ENCODE measurements at places on chromosomes 7 and 10.
A peak's percentile ranks its signal among the peaks of the same experiment; 100 is the strongest.

- DNase-seq: peak; percentile 11
These were observed 65.8 kb upstream of the FRMD4A start for GRCh38 chr10:14396411-14397048.

DNA sequence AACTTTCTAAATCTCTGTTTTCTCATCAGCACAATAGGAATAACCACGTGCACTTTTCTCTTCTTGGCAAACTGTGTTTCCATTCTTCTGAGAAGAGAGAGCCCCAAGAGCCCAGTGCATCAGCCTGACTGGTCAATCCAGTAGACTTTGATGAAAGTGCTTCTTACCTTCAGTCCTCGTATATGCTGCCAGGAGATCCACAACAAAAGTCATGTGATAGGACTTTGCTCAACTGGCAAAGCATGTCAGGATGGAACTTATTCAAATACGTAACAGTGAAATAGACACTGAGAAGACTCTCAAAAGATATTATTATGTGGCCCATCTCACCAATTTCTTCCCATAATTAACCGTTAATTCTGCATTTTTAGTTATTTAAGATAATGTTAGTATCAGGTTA lies 1031.5 kb upstream of the LRRTM3 start:
- no peak for DNase-seq

- DNase-seq: peak; percentile 66
These were observed 22.2 kb upstream of the EXOC4 start for GRCh38 chr7:133230591-133231194.

GRCh38 chr10:12643279-12643678 lies 293.9 kb downstream of the CAMK1D start:
- DNase-seq: no peak

DNA sequence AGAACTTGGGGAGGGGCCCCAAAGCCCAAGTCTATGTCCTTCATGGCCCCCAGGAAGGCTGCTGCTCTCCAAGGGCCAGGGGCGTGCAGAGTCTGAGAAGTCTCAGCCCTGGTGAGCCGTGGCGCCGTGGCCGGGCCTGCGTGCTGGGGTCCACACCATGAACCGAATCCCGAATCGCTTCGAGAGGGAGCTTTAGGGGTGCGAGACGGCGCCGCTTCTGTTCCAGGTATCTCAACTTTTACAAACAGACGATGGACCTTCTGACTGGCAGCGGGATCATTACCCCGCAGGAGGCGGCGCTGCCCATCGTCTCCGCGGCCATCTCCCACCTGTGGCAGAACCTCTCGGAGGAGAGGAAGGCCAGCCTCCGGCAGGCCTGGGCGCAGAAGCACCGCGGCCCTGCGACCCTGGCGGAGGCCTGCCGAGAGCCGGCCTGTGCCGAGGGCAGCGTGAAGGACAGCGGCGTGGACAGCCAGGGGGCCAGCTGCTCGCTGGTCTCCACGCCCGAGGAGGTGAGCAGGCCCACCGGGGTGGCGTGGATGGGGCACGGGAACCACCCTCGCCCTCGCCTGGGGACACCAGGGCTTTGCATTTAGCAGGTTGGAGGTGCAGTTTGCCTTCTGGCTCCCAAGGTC lies 12.7 kb downstream of the STRA8 start:
- DNase-seq: peak; percentile 48

- no peak for DNase-seq
These were observed 15.9 kb downstream of the YME1L1 start for GRCh38 chr10:27138277-27138676.

- peak; percentile 96 for DNase-seq
These were observed 5.4 kb upstream of the SPACDR start for GRCh38 chr7:100469227-100470044.

- DNase-seq: no peak
These were observed 189.2 kb downstream of the FAM107B start for GRCh38 chr10:14585287-14586193.

Data from activated CD8-positive, alpha-beta memory T cell treated with anti-CD3 and anti-CD28 coated beads for 24 hours (primary cell).